GM04503 (cell line): ENCODE measurements at places on chromosomes 12 and 14.

GRCh38 chr14:98909251-98909944 is 362.6 kb downstream of the BCL11B start:
- no peak for DNase-seq

GRCh38 chr14:56195223-56195622 is 77.0 kb downstream of the PELI2 start:
- no peak for DNase-seq

GRCh38 chr12:125533434-125534029 is 468.3 kb downstream of the AACS start:
- DNase-seq, result no peak

DNA sequence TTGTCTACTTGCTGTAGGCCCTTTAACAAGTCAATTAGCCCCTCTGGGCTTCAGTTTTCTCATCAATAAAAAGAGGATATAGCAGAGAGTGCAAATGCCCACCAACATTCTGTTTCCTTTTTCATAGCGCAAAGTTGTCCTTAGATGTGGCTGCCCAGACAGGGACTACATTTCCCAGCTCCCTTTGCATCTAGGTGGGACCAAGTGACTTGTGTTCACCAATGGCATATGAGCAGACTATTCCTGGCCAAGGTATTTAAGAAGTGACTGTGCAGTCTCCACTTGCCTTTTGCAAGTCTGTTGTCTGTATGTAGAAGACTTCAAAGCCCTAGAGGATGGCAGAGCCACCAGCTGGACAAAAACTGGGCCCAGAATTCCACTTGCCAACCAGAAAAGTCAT is 59.7 kb downstream of the DAO start:
- DNase-seq, result no peak

- DNase-seq, result no peak
Measured at GRCh38 chr12:77251799-77252198, 186.4 kb upstream of the E2F7 start.

- no peak for DNase-seq
Measured at GRCh38 chr14:68747393-68747792, 45.5 kb downstream of the ZFP36L1 start.

DNA sequence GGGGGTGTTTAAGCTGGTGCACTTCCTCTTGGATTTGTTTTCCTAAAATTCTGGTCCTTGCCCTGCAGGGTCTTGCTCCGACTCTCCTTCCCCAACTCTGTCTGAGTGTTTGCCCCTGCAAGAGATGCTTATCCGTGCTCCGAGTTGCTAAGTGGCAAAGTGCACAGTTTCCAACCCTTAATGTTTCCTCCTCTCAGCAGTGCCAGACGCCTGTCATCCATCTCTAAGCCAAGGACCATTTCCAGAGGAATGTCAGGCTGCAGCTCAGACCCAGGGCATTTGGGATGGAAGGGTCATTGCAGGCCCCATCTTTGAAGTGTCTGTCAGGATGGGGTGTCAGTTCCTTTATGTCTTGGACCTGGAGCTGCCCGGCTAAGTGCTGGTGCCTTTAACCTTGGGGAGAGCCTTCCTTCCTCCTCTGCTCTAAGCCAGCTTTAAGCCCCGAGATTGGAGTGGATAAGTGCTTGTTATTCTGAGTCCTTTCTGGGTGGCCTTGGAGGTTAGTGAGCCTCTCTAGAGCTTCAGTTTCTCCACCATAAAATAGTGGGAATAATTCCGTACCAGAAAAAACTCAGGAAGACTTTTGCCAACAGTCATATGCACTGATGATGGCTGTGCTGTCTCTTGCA is 15.0 kb downstream of the WNT5B start:
- DNase-seq, result no peak

DNA sequence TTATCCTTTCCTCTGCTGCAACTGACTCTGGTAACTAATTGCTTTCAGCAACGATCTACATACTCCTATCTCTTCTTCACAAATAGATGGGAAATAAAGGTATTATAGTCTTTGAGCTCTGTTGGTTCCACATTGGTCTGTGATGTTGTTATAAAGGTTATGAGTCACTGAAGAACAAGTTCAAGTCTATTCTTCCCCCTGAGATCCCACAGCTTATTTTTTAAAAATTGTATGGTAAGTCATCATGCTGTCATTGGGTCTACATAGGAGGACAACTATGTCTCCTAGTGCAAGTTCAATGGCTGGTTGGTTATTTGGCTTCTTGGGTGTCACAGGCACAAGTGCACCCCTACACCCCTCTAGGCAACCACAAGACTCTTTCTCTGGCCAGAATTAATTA is 49.6 kb upstream of the PTCSC3 start:
- no peak for DNase-seq

GRCh38 chr14:93824518-93825234 is 36.4 kb upstream of the PRIMA1 start:
- no peak for DNase-seq

DNA sequence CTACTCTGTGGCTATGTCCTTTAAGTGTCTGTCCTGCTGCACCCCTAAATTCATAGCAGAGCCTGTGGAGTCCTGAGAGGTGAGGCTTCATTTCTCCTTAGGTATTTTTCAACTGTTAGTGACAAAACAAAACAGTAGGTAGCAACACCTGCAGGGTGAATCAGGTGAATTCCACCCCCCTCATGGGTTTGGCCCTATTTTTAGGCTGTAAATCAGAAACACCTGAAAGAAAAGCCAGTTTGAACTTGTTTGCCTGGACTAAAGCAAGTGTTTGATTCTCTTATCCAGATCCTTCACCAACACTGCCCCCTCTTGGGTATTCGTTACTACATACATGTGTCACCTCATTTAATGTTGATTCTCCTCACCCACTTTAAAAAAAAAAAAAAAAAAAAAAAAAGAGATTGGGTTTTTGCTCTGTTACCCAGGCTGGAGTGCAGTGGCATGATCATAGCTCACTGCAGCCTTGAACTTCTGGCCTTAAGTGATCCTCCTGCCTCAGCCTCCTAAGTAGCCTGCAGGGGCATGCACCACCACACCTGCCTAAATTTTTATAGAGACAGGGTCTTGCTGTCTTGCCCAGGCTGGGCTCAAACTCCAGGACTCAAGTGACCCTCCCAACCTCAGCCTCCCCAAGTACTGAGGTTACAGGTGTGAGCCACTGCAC is 10.3 kb downstream of the TBPL2 start:
- no peak for DNase-seq

DNA sequence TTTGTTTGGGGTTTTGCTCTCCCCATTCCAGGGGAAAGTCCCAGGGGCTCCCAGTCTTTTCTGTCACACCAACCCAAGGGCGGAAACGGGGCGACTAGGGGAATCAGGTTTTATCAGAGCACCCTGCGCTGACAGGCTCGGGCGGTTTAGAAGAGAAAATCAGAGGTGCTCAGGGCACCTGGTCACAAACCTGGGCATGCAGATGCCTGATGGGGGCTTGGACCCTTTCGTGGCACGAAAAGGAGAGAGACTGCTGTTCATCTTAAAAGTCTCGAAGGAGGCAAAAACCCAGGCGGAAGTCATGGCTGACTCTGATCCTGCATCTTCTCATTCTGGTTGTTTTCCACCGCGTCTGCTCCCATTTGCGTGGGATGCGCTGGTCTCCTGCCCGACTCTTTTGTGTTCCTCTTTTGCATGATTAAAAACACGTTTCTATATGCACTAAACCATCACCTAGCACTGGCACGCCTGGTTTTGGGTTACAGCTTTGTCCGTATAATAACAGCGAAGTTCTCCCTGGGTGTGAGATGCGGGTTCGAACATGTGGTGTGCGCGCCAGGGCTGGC is 13.2 kb downstream of the OTX2 start:
- no peak for DNase-seq

- no peak for DNase-seq
Measured at GRCh38 chr14:86299994-86300393, 770.0 kb downstream of the FLRT2 start.

GRCh38 chr12:106957583-106957982 is 1.9 kb downstream of the TMEM263 start:
- no peak for DNase-seq

GRCh38 chr12:124627956-124628355 is 60.5 kb upstream of the NCOR2 start:
- no peak for DNase-seq

- no peak for DNase-seq
Measured at GRCh38 chr14:76867516-76868453, 41.6 kb downstream of the LRRC74A start.

DNA sequence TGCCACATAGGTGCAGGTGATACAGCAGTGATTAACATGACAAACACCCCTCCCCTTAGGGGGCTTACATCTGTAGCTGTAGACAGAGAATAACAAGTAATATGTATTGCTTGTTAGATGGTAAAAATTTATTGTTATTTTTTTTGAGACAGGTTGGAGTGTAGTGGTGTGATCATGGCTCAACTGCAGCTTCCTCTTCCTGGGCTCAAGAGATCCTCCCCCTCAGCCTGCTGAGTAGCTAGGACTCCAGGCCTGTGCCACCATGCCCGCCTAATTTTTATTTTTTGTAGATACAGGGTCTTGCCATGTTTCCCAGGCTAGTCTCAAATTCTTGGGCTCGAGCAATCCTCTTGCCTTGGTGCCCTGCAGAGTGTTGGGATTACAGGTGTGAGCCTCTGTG is 19.8 kb downstream of the DIP2B start:
- no peak for DNase-seq

GRCh38 chr12:127416796-127417195 is 850.2 kb upstream of the TMEM132C start:
- DNase-seq, result no peak

- DNase-seq, result no peak
Measured at GRCh38 chr12:74579981-74580380, 42.3 kb downstream of the ATXN7L3B start.

DNA sequence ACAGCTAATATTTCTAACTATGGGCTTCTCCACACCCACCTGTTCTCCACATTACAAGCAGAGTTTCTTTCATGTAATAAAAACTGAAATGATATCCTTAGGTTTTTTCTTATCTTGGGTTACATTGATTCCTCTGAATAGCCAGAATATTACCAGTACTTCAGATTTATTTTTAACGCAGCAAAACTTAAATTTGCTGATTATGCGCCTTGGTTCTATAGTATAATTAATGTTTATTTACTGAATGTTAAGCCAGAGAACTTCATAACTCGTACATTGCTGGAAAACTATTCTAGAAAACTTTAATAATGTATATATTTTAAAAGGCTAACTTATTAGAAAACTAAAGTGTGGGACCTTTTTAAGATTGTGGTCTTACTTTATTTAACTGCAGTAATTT is 577.2 kb downstream of the PRKD1 start:
- DNase-seq, result no peak

DNA sequence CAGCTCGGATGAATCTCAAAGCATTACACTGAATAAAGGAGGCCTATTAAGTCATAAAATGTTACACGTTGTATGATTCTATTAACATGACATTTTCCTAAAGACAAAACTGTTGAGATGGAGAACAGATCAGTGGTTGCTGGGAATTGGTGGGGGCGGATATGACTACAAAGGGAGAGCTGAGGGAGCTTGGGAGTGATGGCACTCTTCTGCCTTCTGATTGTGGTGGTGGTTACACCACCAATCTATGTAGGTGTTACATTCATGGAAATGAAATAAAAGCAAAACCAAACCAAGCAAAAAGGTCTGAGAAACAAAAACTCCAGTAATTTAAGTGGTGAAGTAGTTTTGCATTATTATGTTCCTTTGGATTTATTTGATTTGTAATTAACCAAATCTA is 16.4 kb upstream of the EVL start:
- DNase-seq, result no peak

DNA sequence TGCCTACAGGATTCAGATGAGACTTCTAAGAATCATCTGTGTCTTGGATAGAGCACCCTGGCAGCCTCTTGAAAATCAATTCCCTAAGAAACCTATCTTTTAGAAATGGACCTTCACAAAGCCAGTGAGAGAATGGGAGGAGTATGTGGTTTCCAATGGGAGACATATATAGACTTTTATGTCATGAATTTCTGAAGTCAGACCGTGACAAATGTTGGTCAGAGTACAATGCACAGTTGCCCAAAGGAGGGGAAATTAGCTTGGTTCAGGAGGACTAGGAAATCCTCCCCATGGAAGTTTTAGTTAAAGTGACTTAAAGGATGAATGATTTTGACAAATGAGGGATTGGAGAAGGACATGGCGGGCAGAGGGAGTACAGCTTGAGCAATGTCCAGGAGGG is 194.4 kb downstream of the DAD1 start:
- DNase-seq, result no peak

DNA sequence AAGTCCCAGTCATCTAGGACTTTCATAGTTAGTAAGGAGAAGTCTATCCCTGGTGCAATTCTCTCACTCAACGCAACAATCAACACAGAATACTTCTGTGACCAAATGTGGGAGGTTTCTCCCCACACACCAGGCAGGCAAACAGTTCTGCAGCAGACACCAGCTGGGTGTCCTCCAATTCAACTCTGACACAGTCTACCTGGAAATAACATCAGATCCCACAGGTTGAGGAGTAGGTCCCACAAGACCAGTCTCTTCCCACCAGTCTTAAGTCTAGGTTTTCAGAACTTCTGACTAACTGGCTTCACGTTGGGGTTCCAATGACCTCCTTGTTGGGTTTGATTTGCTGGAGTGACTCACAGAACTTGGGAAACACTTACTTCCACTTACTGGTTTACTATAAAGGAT is 14.8 kb downstream of the ACOT6 start:
- no peak for DNase-seq

DNA sequence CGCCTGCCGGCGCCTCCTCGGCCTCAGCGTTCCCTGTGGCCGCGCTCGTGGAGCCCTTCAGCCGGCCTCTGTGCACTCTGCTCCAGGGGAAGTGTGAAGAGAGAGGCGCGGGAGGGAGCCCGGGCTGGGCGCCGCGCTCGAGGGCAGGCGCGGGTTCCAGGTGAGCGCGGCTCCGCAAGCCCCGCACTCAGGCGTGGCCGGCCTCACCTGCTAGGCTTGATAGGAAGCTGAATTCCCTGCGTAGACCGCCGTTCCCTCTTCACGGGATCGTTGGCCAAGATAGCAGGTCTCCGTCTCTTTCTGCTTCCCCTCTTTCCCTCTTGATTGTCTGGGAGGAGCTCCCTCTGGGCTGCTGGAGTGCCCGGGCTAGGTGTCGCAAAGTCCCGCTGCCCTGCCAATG is 89.7 kb downstream of the ASCL4 start:
- no peak for DNase-seq

GRCh38 chr12:80849337-80849736 is 88.4 kb downstream of the LIN7A start:
- DNase-seq, result no peak

GRCh38 chr12:68294251-68294650 is 37.9 kb downstream of the MDM1 start:
- DNase-seq, result no peak
